ENCODE measurements at places on chromosomes 2 and 18.
A peak's percentile ranks its signal among the peaks of the same experiment; 100 is the strongest.

DNA sequence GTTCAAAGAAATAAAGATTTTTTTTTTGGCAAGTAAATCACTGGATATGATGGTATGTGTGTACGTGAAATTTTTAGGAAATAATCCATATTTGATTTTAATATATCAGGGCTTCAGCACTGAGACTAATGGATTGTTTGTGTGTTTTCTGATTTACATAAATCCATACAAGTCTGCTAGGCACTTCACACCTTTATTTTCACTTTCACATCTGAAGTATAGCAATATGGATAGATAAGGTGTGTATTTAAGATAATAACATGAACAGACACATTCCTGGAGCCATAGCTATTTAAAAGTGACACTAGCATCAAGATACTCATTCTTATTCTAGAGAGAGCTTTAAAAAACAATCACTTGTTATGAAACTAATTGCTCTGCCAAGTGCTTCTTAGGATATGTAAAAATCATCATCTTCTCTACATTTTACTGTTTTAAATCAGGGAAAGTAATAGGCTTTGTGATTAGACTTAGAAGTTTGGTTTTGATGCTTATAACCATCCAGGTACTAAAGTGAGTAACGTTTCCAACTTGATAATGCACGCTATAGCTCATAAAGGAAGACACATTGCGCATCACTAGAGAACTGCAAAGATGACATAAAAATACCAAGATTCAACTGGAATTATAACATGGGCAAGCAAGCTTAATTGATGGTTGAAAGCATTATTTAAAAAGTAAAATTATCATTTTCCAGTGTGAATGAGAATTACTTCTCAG, 208.9 kb downstream of the ZEB2 start:
- no peak for DNase-seq

DNA sequence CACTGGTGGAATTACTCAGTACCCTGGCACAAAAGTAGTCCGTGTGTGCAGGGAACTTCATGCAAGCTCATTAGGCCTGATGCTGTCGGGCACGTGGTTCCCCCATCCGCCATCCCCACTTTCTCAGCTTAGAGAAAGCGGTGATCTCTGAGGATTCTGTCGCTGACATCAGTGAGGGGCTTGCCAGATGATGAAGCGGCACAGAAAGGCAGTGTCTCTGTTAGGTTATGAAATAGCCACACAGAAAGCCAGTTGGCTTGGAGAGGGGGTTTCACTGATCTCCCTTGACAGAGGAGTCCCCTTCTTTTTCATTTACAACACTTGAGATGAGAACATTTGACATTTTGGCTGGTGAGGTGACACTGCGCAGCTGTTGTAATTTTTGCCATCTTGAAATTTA, 179.7 kb downstream of the FAM210A start:
- no peak for DNase-seq

DNA sequence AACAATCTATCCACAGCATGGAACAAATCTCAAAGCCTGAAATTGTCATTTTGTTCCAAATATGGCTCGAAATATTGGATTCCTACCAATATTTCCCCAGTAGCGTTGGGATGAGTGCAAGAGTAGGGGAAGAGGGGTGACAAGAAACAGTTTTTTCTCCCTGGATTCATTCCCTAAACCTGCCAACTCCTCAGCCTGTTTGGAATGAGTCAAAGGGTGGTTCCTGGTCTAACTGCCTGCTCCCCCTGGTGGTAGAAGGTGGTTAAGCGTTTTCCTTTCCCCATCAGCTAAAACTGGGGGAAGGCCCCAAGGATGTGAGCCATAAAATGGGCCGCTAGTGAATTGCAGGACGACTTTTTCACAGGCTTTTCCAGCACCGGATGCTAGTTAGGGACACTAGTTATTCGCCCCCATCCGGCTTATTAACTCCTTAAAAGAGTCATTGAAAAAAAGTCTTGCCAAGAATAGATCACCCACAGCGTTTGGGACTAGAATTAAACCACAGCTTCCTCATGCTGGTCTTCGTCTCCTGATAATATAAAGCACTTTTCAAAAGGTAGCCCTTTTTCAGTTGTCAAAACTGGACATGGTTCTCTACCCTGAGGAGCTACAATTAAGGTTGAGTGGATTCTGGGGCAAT, 72.5 kb downstream of the DHRS9 start:
- DNase-seq = peak; percentile 38

DNA sequence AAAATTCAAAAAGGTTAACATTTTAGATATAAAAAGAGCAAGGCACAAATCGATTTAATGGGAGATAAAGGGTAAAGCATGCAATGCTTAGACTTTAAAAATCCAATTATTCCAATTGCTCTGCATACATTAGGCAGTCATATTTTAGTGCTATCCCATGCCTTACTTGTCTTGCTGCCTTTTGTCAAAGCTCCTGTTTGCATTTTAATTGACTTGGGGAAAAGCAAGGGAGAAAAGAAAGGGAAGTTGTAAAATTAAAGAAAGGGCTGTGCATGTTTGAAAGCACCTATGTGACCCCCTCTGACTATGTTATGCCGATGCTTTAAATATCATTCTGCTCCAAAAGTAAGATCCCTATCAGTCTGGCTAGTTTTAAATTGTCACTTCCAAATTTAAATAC, 193.7 kb upstream of the VWC2L start:
- no peak for DNase-seq

- DNase-seq = no peak
Observed at GRCh38 chr2:160278101-160278878, 78.2 kb upstream of the ITGB6 start.

DNA sequence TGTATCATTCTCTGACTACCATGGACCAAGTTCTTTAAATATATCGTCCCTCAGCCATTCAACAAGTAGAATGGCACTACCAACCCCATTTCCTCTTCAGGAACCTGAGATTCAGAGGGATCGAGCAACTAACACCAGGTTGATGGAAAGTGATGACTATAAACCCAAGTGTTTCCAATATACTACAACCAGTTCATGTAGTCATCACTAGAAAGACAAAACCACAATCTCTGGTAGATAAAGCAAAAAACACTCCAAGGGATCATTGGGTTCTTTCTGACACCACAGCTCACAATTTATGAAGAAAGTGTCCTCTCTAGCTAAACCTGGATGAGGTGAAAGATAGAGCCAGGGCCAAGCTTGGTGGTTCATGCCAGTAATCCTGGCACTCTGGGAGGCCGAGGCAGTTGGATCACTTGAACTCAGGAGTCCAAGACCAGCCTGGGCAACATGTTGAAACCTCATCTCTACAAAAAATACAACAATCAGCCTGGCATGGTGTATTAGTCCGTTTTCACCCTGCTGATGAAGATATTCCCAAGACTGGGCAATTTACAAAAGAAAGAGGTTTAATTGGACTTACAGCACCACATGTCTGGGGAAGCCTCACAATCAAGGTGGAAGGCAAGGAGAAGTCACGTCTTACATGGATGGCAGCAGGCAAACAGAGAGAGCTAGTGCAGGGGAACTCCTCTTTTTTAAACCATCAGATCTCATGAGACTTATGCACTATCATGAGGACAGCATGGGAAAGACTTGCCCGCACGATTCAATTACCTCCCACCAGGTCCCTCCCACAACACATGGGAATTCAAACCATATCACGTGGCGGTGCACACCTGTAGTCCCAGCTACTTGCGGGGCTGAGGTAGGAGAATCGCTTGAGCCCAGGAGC, 2.2 kb downstream of the CD226 start:
- DNase-seq = no peak
